ENCODE measurements at places on chromosomes 5 and 9. TPM values are rescaled to one million over a fixed set of nuclear protein-coding genes. Genes with fewer than 3 reads are reported as not detected.

DNA sequence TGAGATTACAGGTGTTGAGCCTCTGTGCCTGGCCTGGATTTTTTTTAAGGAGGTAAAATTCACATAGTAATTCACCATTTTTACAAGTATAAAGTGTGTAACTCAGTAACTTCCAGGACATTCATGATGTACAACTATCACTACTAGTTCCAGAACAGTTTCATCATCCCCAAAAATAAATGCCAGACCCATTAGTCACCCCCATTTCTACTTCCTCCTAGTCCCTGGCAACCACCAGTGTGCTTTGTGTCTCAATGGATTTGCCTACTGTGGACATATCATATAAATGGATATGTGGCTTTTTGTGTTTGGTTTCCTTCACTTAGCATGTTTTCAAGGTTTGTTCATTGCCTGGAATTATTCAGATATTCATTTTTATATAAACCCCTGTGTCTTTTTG is 72.5 kb upstream of the PANK3 start:
- peaks cover 14% of the 10 kb centered on the region for H3K4me1 ChIP-seq
- no peak overlapping the region for H3K27ac ChIP-seq
- H3K27me3 ChIP-seq: no peaks in the 10 kb centered on the region
- no peaks in the 10 kb centered on the region for H3K36me3 ChIP-seq

- DNase-seq: peak; percentile 61
- no peak overlapping the region for H3K4me3 ChIP-seq
- peaks cover 3% of the 10 kb centered on the region for H3K27me3 ChIP-seq
These were observed 132.5 kb downstream of the HSD17B3 start for GRCh38 chr9:96169484-96169883.

DNA sequence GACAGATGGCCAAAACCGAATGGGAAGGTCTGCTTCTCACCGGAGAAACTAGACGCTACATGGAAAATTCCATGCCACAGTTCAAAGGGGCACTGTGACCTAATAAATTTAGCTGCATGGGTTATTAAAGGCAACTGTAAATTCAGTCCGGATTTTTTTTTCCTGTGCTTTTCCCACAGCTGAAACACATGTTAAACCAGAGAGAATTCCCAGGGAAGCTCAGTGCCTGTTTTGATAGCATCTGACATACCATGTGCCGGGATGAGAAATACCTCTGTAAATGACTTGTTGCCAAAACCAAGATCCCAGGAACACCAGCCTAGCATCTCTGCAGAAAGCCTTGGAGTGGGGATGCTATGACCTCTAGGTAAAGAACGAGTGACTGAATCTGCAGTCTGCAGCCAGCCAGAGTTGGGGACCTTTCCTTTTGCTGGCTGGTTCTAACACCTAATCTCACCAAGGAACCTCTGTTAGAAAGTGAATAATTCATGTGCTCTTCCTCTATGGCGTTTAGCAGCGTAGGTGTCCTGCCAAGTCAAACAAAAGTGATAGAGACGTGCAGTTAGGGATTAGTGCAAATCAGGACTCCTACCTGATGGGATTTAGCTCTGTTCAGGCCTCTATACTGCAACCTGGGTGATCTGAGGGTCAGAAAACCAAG is 77.9 kb downstream of the SLIT3 start:
- no peak overlapping the region for H3K4me3 ChIP-seq
- no peaks in the 10 kb centered on the region for H3K4me1 ChIP-seq
- DNase-seq: no peak
- H3K27ac ChIP-seq: no peak overlapping the region

C9orf50 gene
- total RNA-seq: not detected

MEGF9 gene
- 6.8 TPM for total RNA-seq

PIP5K1B gene
- total RNA-seq: 1.2 TPM

DNA sequence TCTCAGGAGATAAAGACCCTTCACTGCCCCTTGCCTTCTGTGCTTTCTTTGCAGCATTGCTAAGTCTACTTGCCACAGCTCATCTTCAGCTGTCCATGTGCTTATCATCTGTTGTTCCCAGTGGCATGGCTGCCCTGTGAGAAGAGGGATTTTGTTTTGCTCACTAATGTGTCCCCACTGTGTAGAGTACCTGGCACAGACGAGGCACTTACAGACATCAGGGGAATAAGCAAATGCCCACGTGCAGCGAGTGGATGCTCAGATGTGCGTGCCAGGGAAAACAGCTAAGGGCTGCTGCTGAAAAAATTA is 31.0 kb downstream of the DAP start:
- no peak overlapping the region for H3K4me3 ChIP-seq
- no peaks in the 10 kb centered on the region for H3K4me1 ChIP-seq
- peaks cover 32% of the 10 kb centered on the region for H3K36me3 ChIP-seq
- H3K27ac ChIP-seq: no peak overlapping the region

GRCh38 chr9:94111446-94111845 is 27.2 kb downstream of the PTPDC1 start:
- no peak overlapping the region for H3K4me3 ChIP-seq
- DNase-seq: no peak
- H3K27ac ChIP-seq: no peak overlapping the region

DNA sequence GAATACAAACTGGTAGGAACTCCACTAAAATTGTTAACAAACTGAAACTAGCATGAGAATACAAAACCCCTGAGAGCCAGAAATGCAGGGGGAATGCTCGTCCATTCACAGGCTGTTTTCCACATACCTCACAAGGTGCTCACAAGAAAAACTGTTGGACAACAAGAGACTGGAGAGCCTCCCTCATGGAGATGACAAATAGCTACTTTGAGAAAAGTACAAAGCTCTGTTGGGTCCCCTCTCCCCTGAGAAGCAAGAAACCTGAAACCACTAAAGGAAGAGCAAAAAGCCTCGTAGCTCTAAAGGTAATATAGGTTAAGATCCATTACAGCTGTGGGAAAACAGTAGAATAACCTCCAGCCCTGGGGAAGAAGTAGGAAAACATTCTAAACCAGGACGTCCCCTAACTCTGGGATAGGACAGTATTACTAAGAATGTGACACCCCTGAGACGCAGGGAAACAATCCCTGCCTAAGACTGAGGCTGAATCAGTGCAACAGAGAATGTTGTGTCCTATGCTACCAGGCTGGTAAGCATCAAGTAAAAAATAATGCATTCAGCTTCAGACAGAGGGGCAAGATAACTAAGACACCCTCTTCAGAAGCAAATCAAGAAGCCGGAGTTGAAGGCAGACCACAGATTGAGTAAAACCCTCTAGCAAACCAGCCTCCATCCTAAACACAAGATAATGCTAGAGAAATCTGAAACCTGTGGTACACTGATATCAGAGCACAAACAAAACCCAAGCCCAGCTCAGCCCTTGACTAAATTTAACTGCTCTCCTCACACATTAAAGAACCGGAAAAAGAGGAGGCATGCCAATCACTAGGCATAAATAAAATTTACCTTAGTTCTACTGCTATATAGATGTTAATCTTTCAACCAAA is 160.2 kb downstream of the SSBP2 start:
- no peak overlapping the region for H3K4me3 ChIP-seq
- no peak overlapping the region for H3K27ac ChIP-seq
- H3K4me1 ChIP-seq: no peaks in the 10 kb centered on the region
- no peak for DNase-seq
- no peaks in the 10 kb centered on the region for H3K27me3 ChIP-seq

DNA sequence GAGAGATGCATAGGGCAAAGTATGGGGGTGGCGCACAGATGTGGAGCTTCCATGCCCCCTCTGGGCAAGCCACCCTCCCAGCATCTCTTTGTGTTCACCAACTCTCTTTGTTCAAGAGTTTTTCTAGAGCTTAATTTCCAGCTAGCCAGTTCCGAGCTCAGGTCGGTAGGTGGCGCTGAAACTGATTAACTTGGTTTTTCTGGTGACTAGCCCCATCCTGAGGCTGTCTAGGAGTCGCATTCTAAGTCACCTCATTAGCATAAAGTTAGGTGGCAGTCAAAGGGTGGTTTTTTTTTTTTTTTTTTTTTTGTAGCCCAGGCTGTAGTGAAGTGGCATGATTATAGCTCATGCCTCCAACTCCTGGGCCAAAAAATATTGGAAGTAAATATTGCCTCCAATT is 476.4 kb downstream of the KDM4C start:
- H3K36me3 ChIP-seq: no peaks in the 10 kb centered on the region
- no peak overlapping the region for H3K4me3 ChIP-seq
- no peak overlapping the region for H3K27ac ChIP-seq

FBXL17 gene
- 15.7 TPM for total RNA-seq

GLRA1 gene
- total RNA-seq: not detected

GRCh38 chr9:86753836-86754235 is 193.5 kb downstream of the GAS1 start:
- peaks cover 15% of the 10 kb centered on the region for H3K4me1 ChIP-seq
- no peaks in the 10 kb centered on the region for H3K36me3 ChIP-seq
- H3K4me3 ChIP-seq: no peak overlapping the region
- H3K27ac ChIP-seq: no peak overlapping the region
- no peaks in the 10 kb centered on the region for H3K27me3 ChIP-seq
- DNase-seq: no peak

All from muscle of leg (tissue), 16 donors.